Activated CD8-positive, alpha-beta memory T cell treated with anti-CD3 and anti-CD28 coated beads, Interleukin-2, amount 10 ng/mL, durations not matched to agents 7 days and 5 days (primary cell): ENCODE measurements at places on chromosomes 3 and 15. TPM values are rescaled to one million over a fixed set of nuclear protein-coding genes. Genes with fewer than 3 reads are reported as not detected.
A peak's percentile ranks its signal among the peaks of the same experiment; 100 is the strongest.

- no peak for DNase-seq
Observed at GRCh38 chr15:51816611-51817010, 12.8 kb upstream of the TMOD3 start.

GRCh38 chr15:85600001-85600400 is 194.7 kb downstream of the KLHL25 start:
- no peak for DNase-seq

GRCh38 chr3:16936233-16936632 is 51.5 kb downstream of the PLCL2 start:
- no peak for DNase-seq

GRCh38 chr3:160447544-160447943 is 2.0 kb downstream of the TRIM59 start:
- no peak for DNase-seq

- peak; percentile 60 for DNase-seq
Observed at GRCh38 chr3:43013743-43014155, 34.6 kb downstream of the GASK1A start.

- DNase-seq = no peak
Observed at GRCh38 chr3:195889870-195890295, 18.5 kb downstream of the TNK2 start.

GRCh38 chr3:65851827-65852226 is 186.9 kb downstream of the MAGI1 start:
- DNase-seq = no peak

GRCh38 chr3:188559072-188559429 is 405.1 kb downstream of the LPP start:
- DNase-seq = no peak

DNA sequence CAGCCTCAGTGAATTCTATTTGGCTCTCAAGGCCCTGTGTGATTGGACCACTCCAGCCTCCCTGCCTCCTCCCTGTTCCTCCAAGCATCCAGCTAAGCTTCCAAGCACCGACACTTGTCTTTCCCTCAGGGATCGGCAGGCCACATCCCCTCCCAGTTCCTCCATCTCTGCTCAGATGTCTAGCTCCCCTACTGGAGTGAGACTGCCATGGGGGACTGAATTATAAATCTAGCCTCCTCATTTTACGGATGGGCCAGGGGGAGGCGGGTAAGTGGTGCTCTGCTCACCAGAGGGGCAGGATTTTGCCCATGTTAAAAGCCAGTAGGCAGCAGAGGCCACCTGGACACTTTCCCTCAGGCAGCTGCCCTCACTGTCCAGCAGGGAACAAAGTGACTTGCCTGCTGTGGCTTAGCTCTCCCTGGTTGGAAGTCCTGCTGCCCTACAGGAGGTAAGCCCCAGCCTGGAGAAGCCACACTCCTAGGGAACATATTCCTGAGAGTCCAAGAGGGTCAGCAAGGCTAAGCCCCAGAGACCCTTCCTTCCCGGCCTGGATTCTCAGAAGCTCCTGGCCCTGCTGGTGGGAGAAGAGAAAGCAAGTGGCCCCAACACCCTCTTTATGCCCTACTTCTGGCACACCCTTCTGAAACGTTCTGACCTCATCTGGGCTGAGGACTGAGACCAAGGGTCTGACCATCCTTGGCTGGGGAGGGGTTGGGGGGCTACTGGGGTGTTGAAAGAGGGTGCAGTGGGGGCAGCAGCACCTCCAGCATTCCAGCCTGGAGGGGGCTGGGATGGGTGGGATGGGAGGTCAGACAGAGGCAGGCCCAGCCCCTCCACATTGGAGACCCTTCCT is 9.1 kb upstream of the HHATL start:
- no peak for DNase-seq

DNA sequence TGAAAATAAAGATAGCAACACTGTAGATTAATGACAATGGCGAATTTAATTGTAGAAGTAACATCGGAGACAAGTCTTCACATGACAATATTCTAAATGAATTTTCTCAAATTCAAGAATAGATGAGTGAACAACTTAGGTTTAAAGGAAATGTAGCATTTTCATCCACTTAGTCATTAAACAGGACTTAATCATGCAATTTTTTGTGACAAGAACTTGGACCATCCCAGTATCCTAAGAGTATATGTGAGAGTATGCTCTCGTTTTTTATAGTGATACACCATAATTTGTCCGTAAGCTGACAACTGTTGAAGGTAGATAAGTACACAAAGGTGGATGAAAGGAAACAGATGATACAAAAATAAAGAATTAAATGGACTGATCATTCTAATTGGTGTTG is 81.5 kb downstream of the DLG1 start:
- DNase-seq = no peak

DNA sequence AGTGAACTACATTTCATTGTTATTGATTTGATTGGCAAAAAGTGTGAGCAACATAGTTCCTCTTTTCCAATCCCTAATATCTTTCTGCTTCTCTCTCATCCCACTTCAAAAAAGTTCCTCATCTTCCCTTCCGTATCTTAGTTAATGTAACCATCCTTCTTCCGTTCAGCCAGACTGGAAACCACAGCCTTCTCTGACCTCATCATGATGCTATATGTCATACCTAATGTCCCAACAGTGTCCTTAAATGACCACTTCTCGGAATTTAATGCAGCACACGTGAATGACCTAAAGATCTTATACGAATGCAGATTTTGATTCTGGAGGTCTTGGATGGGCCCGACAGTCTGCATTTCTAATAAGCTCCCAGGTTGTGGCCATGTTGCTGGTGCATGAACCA is 320.3 kb upstream of the SATB1 start:
- no peak for DNase-seq

DNA sequence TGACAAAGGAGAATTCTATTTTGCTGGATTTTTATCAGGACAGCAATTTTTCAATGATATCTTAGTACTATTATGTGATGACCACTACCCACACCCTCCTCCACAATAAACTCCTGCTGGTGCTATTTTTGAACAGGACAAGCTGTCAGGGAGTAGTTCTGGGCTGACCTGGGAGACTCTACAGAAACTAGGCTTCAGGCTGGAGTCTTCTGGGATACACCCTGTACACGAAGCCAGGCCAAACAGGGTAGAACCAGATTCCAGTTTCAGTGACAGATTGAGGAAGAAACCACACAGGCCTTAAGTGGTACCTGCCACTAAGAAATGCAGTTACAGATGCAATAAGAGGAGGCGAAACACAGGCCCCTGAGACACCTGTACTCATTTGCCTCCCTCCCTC is 12.8 kb downstream of the NMNAT3 start:
- no peak for DNase-seq

DNA sequence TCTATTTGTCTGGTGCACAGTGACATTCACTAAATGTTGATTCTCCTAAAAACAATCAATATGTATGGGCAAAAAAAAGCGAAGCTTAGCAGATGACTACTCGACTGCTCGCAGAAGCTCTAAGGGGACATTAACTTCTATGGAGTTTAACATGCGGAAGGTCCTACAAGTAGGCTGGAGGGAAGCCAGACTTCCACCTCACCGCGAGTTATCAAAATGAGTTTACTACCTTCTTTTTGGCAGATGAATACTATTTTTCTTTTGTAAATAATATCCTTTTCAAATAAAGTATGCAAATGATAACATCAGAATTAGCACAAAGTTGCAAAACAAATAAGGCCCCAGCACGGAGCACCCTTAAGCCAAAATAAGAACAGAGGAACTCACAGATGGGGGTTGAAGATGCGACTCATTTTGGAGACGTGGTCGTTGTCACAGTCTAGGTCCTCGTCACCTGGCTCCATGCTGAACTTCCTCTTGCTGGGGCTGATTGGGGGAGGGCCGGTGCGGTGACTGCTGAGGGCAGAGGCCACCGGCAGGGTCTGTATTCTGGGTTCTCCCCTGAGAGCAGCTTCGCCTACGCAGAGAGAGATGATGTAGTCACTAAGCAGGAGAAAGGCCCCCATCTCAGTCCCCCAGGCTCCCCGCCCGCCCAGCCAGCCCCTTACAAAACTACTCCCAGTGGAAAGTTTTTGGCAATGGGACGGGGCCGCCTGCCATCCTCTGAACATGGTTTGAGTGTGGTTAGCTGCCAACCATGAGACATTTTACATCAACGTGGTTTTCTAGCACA is 42.1 kb downstream of the VGLL4 start:
- no peak for DNase-seq

DNA sequence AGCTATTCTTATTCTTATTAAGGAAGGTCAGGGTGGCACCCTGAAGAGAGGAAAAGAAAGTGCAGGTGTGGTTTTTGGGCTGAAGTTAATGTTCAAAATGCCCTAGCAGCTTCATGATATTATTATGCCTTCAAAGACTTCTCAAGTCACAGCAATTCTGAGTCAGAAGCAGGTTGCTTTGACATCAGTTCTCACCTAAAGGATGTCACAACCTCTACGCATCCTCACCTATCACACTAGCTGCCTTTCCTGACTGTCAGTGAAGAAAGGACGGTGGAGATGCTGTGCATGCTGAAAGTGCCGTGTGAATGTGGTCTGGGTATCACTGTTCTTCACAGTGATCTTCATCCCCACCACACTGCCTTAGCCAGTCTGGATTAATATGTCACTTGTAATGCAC is 49.6 kb downstream of the NPTN start:
- DNase-seq = peak; percentile 58

DNA sequence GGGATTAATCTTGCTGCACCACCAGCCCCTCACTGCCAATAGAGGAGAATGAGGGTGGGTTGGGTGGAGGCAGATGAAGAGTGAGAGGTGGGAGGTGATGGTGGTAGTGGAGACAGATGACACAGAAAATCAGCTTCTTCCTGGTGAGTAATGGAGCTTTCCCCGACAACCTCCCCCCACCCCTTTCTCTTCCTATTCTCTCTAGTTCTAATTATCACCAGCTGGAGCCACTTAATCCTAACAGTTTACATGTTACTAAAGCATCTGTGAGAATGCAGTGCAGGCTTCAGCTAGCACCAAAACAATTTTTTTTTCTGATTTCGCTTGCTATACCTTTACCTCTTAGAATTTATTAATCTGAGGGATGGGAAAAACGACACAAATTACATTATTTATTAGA is 116.1 kb upstream of the DNAJC19 start:
- no peak for DNase-seq

GRCh38 chr15:69524296-69524695 is 71.7 kb downstream of the RPLP1 start:
- no peak for DNase-seq

- no peak for DNase-seq
Observed at GRCh38 chr3:105800320-105800719, 68.5 kb downstream of the CBLB start.

DNA sequence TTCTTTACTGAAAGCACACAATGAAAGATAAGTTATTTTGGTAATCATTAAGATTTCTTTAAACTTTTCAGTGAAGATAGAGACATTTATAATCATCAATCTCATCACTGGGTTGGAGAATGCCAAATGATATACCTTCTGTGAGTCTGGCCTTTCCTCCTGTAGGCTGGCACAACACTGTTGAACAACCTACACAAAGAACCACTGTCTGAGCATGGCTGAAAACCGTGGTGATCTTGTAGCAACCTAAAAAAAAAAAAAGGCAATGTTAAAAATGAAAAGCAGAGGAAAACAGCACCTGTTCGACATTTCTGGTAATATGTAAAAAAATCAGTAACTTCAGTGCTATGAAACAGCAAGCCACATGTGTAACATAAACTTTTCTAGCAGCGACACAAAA is 1.8 kb downstream of the RPS27L start:
- DNase-seq = no peak

DNA sequence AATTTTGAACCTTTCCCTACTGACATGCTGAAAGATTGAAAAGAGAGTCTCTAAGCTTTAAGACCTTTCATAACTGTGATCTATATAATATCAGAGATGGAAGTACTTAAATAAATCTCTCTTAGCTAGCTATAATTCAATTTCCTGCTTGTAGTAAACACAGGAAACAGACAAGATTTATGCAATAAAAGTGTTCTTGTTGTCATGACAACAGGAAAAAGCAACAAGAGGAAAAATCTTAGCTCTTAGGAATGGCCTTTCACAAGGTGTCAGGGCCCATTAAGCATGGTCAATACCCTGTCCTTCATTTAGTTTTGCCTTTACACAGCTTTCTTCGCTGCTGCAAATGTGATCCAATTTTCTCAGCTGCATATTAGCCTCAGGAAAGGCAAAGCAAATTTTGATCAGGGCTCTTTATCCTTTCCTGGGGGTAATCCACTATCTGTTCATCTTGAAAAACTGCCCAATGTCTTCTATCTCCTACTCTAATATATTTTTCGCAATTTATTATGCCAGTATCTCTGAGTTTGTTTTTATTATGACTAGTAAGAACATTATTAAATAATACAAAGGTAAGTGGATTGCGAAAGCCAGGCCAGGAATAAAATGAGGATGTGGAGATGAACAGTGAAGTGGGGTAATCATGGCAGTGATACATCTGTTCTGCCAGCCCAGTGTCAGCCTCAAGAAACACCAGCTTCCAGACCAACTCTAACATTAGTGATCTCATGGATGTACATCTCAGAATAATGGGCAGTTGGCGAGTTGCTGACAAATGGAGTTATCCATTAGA is 28.7 kb downstream of the SIDT1 start:
- DNase-seq = no peak

GRCh38 chr3:165259541-165260193 is 63.5 kb upstream of the SLITRK3 start:
- no peak for DNase-seq

DNA sequence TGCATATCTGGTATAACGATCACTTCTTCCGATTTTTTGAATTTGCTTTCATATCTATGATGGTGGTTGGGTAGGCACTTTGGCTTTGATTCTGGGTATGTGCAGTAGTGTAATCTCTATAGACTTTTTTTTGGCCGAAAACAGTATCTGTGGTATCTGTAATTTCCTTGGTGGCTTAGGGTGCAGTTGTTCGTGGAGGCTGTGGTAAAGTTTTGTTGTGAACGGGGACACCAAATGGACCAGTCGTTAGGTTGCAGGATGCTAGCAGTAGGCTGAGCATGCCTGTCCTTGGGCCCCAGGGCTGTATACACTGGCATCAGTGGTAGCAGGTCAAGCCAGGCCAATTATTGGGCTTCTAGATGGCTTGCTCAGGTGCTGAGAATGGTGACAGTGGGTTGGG is 55.2 kb downstream of the CCDC66 start:
- peak; percentile 80 for DNase-seq

DNA sequence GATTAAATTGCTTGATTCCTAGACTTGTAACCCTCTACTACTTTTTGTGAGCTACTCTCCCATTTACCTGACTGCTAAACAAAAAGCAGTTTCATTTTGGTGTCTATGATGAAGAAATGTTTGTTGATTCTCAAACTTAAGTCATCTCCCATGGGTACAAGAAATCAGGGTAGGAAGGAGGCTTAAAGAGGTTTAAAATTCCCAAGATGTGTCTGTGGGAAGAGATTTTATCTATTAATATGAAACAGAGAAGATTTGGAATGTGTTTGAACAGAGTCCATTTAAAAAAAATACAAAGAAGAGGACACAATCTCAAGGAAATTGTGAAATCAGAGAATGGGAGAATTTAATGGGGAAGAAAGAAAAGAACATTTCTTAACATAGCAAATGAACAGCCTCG is 14.8 kb downstream of the P3H2 start:
- DNase-seq = no peak

- DNase-seq = no peak
Observed at GRCh38 chr3:193946945-193947344, 189.0 kb upstream of the HES1 start.

The GOLGA6L10 gene
- 0.91 TPM for total RNA-seq

The CLEC3B gene
- not detected for total RNA-seq

The MST1 gene
- 7.3 TPM for total RNA-seq

The GP9 gene
- total RNA-seq = not detected

The GUCA1C gene
- total RNA-seq = not detected

The SCG5 gene
- 4.3 TPM for total RNA-seq

The SUCLG2 gene
- total RNA-seq = 45.6 TPM

The LINGO1 gene
- not detected for total RNA-seq

The GOLGA6L2 gene
- total RNA-seq = not detected

The USP19 gene
- 58.3 TPM for total RNA-seq

The IL17RD gene
- total RNA-seq = not detected

The GRAMD2A gene
- not detected for total RNA-seq

The TM4SF18 gene
- not detected for total RNA-seq
